ENCODE measurements at places on chromosomes 5 and 9.

- DNase-seq: no peak
Observed at GRCh38 chr5:98066910-98067309, 706.6 kb upstream of the RGMB start.

DNA sequence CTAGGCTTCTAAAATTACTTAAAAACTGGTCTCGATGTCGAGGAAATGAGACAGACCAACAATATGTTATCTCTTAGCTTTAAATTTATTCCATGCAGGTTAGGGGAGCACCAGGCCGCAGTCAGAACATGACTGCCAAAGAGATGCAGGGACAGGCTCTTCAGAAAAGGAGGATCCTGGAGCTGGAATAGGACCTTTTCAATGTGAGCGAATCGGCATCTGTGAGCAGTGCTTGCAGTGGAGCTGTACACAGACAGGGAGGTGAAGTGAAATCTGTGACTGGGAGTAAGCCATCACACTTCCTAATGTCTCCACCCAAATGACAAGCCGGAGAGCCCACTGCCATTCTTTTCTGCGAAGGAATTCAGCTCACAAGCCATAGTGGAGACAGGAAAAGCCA is 78.2 kb downstream of the EFNA5 start:
- no peak for DNase-seq

DNA sequence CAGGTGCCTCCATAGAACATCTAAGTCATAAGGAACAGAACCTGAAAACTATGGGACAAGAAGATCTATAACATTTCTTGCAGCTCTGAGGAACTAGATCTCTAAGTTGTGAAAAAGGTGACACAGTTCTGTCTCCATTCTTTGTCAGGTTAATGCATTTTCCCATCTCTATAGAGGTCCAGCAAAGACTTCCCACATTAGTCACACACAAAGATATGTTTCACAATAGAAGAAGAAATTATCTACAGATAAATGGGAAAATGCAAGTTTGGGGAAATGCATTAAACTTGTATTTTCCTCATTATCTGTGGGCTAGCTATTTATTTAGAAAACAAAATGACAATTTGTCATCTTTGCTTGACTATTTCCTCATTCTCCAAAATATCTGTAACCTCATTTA is 458.6 kb upstream of the PAPPA start:
- no peak for DNase-seq

DNA sequence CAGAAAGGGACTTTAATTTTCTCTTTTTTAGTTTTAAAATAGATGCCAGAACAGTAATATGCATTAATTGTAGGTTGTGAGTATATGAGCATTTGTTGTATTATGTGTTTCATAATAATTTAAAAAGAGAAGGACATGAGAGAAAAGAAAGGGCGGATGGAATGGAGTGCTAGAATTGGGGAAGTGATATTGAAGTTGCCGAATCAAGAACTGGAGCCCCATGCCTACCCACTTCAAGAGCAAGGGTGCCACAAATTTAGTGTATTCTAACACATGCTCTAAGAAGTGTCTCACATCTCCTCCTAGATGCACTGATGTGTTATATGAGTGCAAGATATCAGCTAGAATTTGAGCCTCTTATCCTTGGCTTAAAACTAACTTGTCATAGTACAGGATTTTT is 43.6 kb upstream of the FYB1 start:
- DNase-seq: no peak

GRCh38 chr5:27682600-27682999 is 644.2 kb upstream of the CDH9 start:
- DNase-seq: no peak

GRCh38 chr5:90585337-90585986 is 26.9 kb downstream of the ADGRV1 start:
- no peak for DNase-seq

- DNase-seq: no peak
Observed at GRCh38 chr5:160197341-160198144, 31.8 kb upstream of the FABP6 start.

DNA sequence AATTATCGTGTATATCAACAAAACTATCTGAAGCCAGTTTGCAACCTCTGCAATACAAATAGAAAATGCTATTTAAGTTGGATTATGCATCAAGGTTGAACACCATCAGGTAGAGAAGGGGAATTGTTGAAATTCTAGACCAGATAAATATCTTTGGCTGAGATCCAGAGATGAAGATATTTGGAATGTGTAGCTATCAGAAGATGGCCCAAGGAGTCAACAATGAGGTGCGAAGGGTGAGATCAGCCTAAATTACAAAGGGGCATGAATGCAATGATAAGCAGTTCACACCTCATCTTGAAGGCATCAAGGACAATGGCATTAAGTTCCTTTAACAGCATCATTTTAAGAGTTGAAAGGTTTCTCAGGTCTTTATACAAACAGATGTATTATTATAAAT is 572.1 kb upstream of the DMAC1 start:
- DNase-seq: no peak

DNA sequence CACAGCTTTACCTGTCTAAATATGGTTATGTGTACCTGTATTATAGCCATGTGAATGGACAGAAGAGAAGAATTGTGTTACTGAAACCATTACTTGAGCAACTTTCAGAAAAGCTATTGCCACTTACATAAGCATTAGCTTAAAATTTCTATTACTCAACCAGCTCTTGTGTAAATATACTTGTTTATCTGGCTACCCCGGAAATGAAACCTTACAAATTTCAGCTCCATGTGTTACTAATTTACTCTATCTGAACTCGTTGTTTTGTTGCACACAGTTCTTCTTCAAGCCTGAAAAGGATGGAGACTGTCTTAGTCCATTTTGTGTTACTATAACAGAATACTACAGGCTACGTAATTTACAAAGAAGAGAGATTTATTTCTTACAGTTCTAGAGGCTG is 22.5 kb upstream of the ADAMTSL1 start:
- no peak for DNase-seq

- DNase-seq: no peak
Observed at GRCh38 chr5:152403046-152403445, 2.0 kb downstream of the NMUR2 start.

GRCh38 chr5:142748568-142749249 is 21.5 kb upstream of the ARHGAP26 start:
- DNase-seq: peak; percentile 4

GRCh38 chr5:152405145-152405544 is at the start of gene NMUR2:
TSS of gene NMUR2 (minus strand) at chr5:152405279. CDS start at chr5:152405113, 166 bp downstream.
- DNase-seq: no peak

DNA sequence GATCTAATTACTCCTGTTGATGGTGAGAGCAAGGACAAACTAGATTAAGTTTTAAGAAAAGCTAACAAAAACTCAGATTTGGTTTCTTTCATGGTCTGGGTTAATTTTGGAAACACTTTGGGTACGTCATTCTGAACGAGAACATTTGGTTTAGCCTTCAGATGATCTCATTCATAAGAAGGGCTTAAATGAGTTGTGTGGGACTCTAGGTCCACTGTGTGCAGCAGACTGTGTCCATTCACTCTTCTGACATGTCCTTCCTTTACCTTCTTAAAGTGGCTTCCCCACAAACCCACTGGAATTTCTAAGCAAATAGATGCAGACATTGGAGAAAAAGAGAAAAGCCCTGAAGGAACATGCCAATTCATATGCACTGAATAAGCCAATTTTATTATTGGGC is 96.8 kb downstream of the FBXO4 start:
- DNase-seq: no peak

DNA sequence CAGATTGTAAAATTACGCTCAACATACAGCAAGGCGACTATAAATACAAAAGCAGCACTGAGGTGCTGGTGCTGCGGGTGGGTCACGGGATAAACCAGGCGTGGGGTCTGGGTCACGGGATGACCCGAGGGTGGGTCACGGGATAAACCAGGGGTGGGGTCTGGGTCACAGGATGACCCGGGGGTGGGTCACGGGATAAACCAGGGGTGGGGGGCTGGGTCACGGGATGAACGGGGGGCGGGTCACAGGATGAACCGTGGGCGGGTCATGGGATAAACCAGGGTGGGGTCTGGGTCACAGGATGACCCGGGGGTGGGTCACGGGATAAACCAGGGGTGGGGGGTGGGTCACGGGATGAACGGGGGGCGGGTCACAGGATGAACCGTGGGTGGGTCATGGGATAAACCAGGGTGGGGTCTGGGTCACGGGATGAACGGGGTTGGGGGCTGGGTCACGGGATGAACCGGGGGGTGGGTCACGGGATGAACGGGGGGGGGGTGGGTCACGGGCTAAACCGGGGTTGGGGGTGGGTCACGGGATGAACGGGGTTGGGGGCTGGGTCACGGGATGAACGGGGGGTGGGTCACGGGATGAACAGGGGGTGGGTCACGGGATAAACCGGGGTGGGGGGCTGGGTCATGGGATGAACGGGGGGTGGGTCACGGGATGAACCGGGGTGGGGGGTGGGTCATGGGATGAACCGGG is 30.2 kb upstream of the SLC9A3 start:
- DNase-seq: no peak

DNA sequence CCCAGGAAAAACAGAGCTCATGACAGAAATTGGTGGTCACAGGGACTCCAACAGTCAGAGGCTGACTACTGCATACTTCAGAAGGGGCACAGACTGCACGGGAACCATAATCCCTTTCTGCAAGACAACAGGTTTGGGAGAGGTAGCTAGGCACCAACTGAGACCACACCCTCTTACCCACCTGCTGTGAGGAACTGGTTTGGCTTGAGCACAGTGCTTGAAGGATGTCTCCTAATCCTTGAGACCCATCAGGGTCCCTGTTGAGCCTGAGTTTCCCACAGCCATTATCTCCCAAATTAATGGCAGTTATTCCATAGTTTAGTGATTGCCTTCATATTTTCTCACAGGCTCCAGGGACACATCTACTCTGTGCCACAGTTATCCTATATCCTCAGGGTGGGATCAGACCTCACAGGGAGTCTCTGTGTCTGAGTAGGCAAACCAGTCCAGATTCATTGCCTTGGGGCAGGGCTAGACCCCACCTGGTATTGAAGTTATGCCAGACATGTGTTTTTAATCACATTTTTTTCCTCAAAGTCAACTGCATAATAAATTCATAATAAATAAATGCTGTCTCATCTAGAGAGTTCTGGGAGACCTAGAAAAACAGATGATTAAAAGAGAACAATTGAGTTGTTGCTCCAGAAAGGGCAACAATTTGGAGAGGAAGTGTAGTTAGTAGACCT is 9.3 kb upstream of the CAST start:
- DNase-seq: no peak

DNA sequence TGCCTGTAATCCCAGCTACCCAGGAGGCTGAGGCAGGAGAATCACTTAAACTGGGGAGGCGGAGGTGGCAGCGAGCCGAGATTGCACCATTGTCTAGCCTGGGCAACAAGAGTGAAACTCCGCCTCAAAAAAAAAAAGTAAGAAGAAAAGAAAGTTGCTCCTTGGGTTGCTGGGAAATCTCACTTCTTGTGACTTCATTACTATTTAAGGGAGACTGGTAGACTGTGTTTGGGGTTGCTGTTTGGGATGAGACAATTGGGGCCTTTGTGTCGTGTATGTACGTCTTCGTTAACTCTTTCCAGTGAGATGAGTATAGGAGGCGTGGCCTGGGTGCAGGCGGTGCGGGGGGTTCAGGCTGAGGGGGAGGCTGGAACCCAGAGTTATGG is 11.6 kb downstream of the NDST1 start:
- no peak for DNase-seq

GRCh38 chr5:39891376-39891775 is 466.6 kb upstream of the DAB2 start:
- DNase-seq: no peak

DNA sequence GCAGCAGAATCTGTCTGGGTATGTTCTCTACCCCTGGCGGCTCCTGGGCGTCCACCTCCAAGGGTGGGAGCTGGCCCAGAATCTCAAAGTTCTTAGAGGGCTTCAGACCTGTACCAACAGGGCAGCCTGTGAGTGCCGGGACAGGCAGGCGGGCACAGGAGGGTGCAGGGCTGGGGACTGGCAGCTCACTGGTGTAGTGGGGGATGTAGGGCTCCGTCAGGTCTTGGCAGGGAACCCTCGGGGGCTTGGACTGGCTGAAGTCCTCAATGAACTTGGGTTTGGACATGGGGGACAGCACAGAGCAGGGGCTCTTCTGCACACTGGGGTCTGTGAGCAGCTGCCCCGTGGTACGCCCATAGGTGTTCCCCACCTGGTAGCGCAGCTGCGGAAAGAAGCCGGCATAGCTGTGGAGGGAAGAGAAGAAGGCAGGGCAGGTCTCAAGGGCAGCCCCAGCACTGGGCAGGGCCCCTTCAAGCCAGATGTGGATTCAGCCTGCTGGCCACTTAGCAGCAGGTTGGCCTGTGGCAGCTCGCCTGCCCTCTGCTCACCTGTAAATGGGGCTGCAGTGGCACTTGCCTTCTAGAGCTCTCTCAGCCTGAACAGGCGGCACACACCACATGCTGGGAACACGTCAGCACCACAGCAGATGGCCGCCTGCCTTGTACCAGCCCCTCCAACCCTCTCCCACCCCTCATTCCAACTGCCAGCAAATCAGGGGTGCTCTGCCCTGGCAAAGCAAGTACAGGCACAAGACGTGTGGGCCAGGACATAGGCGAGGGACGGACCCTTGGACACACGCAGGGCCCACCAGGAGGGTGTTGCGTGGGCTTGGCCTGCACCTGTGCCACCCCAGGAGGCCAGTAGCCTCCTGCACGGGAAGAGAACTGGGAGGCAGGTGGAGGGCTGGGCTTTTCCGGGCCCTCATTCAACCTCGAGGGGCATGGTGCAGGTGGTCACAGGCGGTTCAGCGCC is 4.6 kb downstream of the TUBB4B start:
- DNase-seq: no peak

DNA sequence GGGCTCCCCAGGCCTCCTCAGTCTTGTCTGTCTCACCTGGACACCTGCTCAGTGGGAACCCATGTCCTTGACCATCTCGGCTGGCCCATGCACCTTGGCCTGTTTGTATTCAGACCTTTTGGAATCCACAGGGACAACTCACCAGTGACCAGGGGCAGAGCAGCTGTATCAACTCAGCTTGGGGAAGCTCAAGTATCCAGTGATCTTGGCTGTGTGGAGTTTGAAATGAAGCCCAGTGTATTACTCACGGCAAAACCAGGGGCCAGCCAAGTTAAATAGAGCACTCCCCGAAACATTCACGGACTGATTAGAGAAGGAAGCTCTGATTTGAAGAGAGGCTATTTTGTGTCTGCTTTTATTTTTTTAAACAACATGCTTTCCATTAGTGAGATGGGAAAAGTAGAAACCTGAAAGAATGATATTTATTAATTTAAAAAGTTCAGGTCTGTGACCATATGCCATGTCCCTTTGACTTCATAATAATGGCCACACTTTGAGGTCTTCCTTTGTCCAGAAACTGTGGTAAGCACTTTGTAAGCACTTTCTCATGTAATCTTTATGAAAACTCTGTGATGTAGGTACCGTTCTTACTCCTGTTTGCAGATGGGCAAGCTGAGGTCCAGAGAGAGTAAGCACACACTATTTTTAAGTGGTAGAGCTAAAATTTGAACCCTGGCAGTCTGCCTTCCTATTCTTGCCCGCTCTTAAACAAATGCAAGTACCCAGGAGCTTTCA is 656.5 kb downstream of the BNC2 start:
- DNase-seq: no peak
